Stimulated activated CD4-positive, alpha-beta T cell treated with anti-CD3 and anti-CD28 coated beads, Interleukin-2, amount 100 ng/mL, for 4 hours (primary cell): ENCODE measurements at places on chromosomes 3 and 15.

DNA sequence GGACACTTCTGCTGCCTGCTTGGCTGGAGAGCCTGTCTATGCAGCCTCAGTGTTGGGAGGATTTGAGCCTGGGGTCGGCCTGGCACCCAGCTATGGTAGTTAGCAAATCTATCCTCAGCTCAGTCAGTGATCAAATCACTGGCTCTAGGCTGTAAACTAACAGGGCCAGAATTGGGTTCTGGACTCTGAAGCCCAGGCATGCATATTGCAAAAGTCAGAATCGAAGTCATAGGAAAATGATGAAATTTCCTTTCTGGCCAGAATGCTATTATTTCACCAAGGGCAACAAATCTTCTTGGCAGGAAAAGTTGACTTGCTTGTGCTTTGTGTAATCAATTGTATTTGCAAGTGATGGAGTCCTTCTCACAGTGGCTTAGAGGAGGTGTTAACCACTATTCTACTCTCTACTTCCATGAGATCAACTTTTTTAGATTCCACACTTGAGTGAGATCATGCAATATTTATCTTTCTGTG lies 482.6 kb upstream of the TPRG1 start:
- DNase-seq, result no peak

- DNase-seq, result no peak
Observed at GRCh38 chr15:20295238-20295811, 246.3 kb downstream of the GOLGA6L6 start.

GRCh38 chr15:89469426-89470096 lies 26.8 kb downstream of the RHCG start:
- DNase-seq, result no peak

GRCh38 chr3:78004571-78004970 lies 964.7 kb downstream of the ROBO2 start:
- DNase-seq, result no peak

GRCh38 chr3:119013951-119014350 lies 20.7 kb downstream of the IGSF11 start:
- no peak for DNase-seq

GRCh38 chr15:48089702-48090101 lies 31.1 kb upstream of the SLC24A5 start:
- DNase-seq, result no peak

DNA sequence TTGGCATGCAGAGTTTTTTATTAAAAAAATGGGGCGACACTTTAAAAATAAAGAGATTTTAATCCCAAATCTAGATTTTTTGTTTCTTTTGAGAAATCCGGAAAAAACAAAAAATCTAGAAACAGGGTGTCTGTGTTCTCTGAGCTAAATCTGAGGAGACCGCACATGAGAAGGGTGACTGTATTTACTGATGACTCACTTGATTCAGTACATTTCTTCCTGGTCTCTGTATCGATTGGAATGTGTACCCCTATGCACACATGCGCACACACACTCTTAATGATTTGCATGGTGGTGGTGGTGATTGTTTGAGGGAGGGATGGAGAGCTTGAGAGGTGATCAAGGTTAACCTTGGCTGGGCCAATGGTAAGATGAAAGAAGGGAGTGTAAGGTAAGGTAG lies 443.1 kb upstream of the THRB start:
- no peak for DNase-seq

- DNase-seq, result no peak
Observed at GRCh38 chr3:177473184-177473583, 275.9 kb upstream of the TBL1XR1 start.

DNA sequence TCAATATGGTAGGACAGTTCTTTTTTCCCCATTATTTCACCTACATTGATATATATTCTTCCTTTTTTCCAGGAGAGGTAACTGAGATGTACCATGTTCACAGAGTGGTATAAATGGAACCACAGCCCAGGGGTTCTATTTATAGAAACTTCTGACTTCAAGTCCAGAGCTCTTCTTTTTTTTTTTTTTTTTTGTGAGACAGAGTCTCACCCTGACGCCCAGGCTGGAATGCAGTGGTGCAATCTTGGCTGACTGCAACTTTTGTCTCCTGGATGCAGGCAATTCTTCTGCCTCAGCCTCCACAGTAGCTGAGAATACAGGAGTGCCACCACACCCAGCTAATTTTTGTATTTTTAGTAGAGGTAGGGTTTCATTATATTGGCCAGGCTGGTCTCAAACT lies 267.1 kb upstream of the TPRG1 start:
- DNase-seq, result no peak

DNA sequence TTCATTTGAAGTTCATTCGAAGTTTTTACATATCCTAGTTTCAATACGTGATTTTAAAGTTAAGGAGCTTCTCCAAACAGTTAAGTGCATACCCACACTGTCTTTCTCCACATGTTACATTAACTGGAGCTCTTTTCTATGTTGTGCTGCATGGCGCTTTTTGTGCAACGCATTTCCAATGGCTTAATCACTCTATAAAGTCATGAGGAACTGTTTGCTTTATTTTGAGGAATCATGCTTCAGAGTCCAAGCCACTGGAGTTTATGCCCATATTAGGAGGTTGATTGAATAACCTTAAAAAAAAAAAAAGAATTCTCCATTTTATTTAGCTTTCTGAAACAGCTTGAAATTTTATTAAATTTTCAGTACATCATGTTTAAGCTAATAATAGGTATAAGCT lies 109.4 kb upstream of the MBNL1 start:
- DNase-seq, result no peak

- DNase-seq, result no peak
Observed at GRCh38 chr3:42739401-42740158, 33.5 kb downstream of the CCDC13 start.

DNA sequence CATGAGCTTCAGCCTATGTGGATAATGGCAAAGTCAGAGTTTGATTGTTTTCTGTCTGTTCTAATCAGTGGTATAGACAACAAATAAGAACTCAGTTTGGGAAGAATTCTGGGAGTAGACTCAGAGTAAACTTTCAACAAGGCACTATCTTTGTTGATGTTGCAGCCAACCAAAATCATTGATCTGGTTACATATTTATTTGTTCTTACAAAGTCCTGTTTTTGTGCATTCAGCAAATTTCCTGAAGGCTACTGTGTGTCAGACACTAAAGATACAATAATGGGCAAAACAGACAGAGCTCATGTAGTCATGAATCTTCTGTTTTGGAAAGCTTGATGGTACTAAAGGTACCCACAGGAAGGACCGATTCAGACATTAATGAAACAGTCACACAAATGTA lies 55.0 kb downstream of the GRM7 start:
- no peak for DNase-seq

GRCh38 chr3:54999159-54999558 lies 71.3 kb upstream of the LRTM1 start:
- no peak for DNase-seq

DNA sequence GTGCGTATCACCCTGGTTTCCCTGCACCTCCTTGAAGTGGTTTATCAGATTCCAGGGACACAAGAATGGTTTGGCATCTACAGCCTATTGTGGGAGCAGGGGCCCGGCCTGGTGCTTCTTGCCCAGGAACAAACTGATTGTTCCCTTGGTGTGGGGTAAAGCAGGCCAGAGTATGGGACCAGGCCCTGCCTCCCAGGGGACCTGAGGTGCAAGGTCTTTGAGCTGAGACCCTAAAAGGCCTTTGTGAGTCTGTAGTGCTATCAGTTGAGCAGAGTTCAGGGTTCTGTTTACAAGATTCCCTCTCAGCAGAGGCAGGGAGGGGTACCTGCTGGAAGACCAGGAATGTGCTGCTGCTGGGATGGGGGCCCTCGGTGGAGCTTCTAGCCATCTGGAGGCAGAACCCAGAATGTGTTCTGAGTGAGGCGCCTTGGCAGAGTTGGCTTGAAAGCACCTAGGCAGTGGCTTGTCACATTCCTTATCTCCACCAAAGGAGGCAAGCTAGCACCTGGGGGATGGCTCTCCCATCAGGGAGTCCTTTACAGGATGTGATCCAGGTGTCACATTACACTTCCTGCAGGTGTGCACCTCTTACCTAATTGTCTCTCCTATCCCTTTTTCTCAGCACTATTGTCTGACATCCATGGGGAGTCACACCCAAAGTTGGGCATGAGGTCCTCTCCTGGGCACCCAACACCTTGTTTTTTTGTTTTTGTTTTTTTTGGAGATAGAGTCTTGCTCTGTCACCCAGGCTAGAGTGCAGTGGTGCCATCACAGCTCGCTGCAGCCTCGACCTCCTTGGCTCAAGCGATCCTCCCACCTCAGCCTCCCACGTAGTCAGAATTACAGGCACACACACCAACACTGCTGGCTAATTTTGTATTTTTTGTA lies 13.1 kb downstream of the FLNB start:
- DNase-seq, result no peak

DNA sequence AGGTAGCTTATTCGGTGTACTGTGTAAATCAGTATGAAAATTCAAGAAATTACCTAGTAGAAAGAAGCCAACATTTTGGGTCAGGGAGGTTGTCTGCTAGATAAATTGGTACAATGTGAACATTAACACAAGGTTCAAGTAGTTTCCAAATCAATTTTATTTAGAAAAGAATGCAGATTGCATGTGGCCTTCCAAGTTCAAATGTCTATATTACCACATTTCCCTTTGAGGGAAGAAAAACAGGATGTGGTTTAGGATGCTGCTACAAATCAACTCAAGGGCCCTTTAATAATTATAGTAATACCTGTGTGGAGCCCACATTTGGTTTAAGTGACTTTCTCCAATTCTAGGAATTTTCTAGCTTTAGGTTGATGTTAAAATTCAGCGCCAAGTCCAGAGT lies 57.5 kb downstream of the CADPS start:
- no peak for DNase-seq
